NCI-H748 treated with DMSO at 0.1 percent for 48 hours (cell line): ENCODE measurements at places on chromosomes 2 and 18.

- no peak for DNase-seq
These were observed 183.0 kb downstream of the PMAIP1 start for GRCh38 chr18:60082790-60083189.

GRCh38 chr2:96860065-96861029 is 2.5 kb upstream of the ANKRD39 start:
- no peak for DNase-seq

- DNase-seq: no peak
These were observed 53.5 kb upstream of the SLC38A11 start for GRCh38 chr2:165008730-165009315.

DNA sequence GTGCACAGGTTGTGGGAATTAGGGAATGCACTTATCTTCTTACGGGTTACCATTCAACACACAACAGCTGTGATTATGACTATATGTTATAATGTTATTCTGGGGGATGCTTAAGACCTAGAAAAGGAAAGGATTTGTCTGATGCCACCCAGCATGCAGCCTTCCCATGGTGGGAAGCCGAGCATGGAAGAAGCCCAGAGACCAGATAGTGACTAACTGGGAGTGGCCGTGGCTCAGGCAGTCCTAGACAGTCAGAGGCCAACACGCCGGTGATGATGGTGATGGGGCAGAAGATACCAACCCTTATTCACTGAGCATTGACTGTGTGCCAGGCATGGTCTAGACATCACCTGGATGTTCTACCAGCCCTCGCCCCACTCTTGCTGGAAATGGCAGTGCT is 35.9 kb downstream of the CYRIA start:
- DNase-seq: no peak

- DNase-seq: no peak
These were observed 90.9 kb upstream of the CDH7 start for GRCh38 chr18:65659912-65660311.

DNA sequence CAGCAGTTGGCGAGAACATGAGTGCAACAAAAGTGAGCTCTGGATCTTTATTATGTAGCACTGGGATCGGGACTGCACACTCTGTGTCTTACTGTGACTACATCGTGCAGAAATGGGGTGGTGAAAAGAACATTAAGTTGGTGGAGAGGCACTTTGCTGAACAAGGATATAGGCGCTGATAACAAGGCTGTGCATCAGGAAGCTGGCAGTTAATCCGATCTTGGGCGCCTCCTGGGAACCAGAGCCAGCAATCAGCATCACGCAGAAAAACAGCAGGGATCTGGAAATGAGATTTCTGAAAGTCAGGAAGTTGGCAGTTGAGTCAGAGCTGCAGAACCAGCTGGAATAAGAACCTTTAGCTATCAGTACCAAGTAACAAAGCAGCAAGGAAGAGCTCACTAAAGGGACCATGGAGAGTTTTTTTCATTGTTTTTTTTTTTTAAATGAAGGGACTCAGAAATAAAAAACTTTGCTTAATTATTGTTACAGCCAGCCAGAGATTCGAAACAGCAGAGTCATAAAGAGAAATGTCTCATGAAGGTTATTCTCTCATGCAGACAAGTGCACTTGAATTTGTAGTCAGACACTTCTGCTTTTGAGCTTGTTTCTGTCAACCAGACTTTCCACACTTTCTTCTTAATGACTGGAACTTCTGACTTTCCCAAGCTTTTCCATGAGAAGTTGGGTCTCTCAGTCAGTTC is 22.8 kb upstream of the MYO3B start:
- no peak for DNase-seq
